Stimulated activated CD8-positive, alpha-beta memory T cell treated with anti-CD3 and anti-CD28 coated beads, Interleukin-4, amount 100 ng/mL, for 24 hours (primary cell): ENCODE measurements at places on chromosomes 4 and X.

GRCh38 chr4:95214408-95214807, 334.4 kb downstream of the UNC5C start:
- no peak for DNase-seq

GRCh38 chr4:189081826-189082225, 858.8 kb upstream of the FRG1 start:
- DNase-seq = no peak

GRCh38 chr4:41205854-41206460, 8.4 kb downstream of the APBB2 start:
- DNase-seq = no peak

DNA sequence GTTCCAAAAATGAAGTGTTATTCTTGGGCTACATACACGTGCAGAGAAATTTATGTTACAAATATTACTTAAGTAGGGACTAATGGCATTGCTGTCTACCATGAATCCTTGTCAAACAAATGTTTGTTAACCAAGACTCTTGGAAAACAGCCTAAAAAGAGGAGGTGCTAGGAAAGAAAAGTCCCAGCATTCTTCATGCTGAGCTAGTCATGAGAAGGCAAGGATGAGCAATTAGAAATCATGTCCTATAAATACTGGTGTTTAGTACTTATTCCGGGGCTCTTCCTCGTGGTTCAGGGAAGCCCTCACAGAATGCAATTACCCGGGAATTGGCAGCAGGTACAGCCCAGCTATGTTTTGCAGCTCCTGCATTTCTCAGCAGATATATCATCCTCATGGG, 378.1 kb upstream of the FTHL17 start:
- DNase-seq = no peak

- DNase-seq = no peak
Measured at GRCh38 chrX:125646195-125646594, 326.5 kb downstream of the TEX13C start.
